ENCODE measurements at places on chromosomes 16 and 17. TPM values are rescaled to one million over a fixed set of nuclear protein-coding genes. Genes with fewer than 3 reads are reported as not detected.

GRCh38 chr16:57676553-57677085, 8.5 kb downstream of the ADGRG3 start:
- H3K27ac ChIP-seq = no peak overlapping the region
- H3K27me3 ChIP-seq = no peaks in the 10 kb centered on the region
- DNase-seq = no peak
- H3K4me3 ChIP-seq = no peak overlapping the region
- no peaks in the 10 kb centered on the region for H3K36me3 ChIP-seq
- no peaks in the 10 kb centered on the region for H3K4me1 ChIP-seq

DNA sequence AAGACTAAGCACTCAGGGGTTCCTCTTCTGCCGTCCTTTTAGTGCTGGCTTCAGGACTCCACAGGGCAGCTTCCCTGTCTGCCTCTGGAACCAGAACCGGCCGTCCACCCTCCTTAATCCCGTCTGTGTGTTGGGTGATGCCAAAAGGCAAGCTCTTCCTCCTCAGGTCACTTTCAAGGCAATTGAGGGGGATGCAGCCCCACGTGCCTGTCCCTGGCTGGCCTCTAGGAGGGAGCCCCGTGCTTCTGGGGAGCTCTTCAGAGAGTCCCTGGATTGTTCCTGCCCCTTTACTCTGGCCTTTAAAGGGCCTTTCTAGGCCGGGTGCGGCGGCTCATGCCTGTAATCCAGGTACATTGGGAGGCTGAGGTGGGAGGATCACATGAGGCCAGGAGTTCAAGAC, 77.1 kb downstream of the CRISPLD2 start:
- H3K4me3 ChIP-seq = no peak overlapping the region
- H3K36me3 ChIP-seq = no peaks in the 10 kb centered on the region
- peaks cover 7% of the 10 kb centered on the region for H3K27me3 ChIP-seq
- H3K27ac ChIP-seq = no peak overlapping the region
- no peak for DNase-seq

DNA sequence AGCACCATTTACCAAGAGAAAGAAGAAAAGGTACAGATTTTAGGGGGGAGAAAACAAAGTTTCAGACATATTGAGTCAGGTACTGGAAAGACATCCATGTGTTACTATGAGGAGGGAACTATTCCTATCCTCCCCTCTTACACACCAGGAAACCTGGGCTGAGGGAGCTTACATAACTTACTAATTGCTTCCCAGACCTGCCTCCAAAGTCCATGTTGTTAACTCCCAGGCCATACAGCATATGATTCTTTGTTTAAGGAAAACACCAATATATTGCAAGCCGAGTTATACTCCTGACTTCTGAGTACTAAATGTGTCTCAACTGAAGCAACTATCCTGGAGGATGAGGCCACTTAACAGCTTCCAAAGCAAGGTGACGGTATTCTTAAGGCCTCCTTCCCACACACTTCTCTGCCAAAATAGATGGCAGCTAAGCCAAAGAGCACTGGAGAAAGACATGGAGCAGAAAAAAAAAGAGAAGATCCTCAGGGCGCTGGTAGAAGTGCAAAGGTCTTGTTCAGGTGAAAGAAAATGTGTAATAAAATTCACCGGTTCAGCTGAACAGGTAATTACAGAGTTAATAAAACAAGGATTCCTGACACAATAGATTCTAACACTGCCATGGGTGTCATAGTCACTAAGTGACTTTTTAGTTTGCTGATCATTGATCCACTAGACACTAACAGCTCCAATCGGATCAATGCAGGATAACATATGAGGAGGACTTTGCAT, 151.1 kb downstream of the SKAP1 start:
- H3K4me3 ChIP-seq = no peak overlapping the region
- H3K27me3 ChIP-seq = no peaks in the 10 kb centered on the region
- no peaks in the 10 kb centered on the region for H3K4me1 ChIP-seq
- no peak for DNase-seq
- H3K36me3 ChIP-seq = no peaks in the 10 kb centered on the region
- H3K27ac ChIP-seq = no peak overlapping the region

DNA sequence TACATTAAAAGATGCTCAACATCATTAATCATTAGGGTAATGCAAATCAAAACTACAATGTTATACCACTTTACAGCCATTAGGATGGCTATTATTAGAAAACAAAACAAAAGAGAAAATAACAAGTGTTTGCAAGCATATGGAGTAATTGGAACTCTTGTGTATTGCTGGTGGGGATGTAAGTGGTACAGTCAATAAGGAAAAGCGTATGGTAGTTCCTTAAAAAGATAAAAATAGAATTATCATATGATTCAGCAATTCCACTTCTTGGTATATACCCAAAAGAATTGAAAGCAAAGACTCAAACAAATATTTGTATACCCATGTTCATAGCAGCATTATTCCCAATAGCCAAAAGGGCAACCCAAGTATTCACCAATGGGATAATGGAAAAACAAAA, 1.4 kb upstream of the CAPNS2 start:
- H3K27ac ChIP-seq = no peak overlapping the region
- no peak overlapping the region for H3K4me3 ChIP-seq
- H3K36me3 ChIP-seq = no peaks in the 10 kb centered on the region
- DNase-seq = no peak
- H3K4me1 ChIP-seq = peaks cover 13% of the 10 kb centered on the region
- H3K27me3 ChIP-seq = no peaks in the 10 kb centered on the region

- no peaks in the 10 kb centered on the region for H3K36me3 ChIP-seq
- H3K27me3 ChIP-seq = no peaks in the 10 kb centered on the region
- H3K27ac ChIP-seq = no peak overlapping the region
- H3K4me1 ChIP-seq = peaks cover 20% of the 10 kb centered on the region
Measured at GRCh38 chr16:50261707-50262235, 4.6 kb upstream of the ADCY7 start.

- DNase-seq = peak; percentile 60
- H3K4me1 ChIP-seq = peaks cover 22% of the 10 kb centered on the region
- no peaks in the 10 kb centered on the region for H3K36me3 ChIP-seq
- no peak overlapping the region for H3K27ac ChIP-seq
Measured at GRCh38 chr17:29572691-29573557, 4.4 kb downstream of the TP53I13 start.

- H3K27ac ChIP-seq = peak overlapping the region; percentile 99
- peak overlapping the region; percentile 71 for H3K4me3 ChIP-seq
- H3K36me3 ChIP-seq = no peaks in the 10 kb centered on the region
- peaks cover 52% of the 10 kb centered on the region for H3K4me1 ChIP-seq
- no peaks in the 10 kb centered on the region for H3K27me3 ChIP-seq
- peak; percentile 85 for DNase-seq
Measured at GRCh38 chr17:46192439-46193150, 634 bp downstream of the KANSL1 start.

GRCh38 chr16:66720766-66721165, 24.2 kb upstream of the CMTM4 start:
- no peak overlapping the region for H3K4me3 ChIP-seq
- H3K27ac ChIP-seq = no peak overlapping the region
- no peaks in the 10 kb centered on the region for H3K27me3 ChIP-seq
- no peak for DNase-seq
- no peaks in the 10 kb centered on the region for H3K4me1 ChIP-seq

DNA sequence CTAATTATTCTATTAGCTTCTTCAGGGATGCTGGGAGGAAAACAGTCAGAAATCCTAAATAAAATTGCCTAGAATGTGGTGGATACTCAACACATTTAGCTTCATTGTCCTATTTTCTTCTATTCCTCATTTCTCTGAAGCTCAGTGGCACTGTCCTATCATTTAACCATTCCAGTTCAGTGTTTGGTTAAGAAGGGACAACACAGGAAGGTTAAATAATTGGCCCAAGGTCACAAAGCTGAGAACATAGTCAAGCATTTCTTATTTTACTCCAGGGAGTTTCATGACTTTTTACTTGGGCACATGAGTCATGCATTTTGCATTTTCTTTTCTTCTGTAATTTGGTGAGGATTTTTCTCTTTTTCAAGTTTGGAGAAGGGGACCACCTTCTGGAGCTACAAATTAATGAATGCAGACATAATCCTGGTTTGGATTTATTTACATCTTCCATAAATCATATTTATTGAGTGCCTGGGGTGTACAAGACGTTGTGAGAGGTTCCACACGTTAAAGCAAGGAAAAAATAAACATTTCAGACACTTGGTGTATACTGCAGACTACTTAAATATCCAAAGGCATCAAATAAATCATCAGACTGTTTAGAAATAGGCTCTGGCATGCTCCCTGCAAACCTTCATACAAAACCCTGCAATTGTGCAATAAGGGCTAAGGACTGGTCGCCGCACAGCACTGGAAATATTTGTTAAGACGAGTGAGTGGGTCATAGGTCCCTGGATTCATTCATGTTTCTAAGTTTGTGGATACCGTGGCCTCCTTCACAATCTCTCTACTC, 263.9 kb downstream of the MAF start:
- no peaks in the 10 kb centered on the region for H3K36me3 ChIP-seq
- no peaks in the 10 kb centered on the region for H3K27me3 ChIP-seq
- no peak overlapping the region for H3K27ac ChIP-seq
- no peak for DNase-seq
- H3K4me3 ChIP-seq = no peak overlapping the region

GRCh38 chr16:24834459-24835335, 11.1 kb upstream of the SLC5A11 start:
- peaks cover 7% of the 10 kb centered on the region for H3K4me1 ChIP-seq
- H3K4me3 ChIP-seq = no peak overlapping the region
- DNase-seq = no peak
- H3K27ac ChIP-seq = no peak overlapping the region

- no peak overlapping the region for H3K4me3 ChIP-seq
- no peaks in the 10 kb centered on the region for H3K4me1 ChIP-seq
- no peaks in the 10 kb centered on the region for H3K27me3 ChIP-seq
Measured at GRCh38 chr16:80417706-80418271, 123.0 kb upstream of the DYNLRB2 start.

GRCh38 chr16:27947696-27948095, 115.8 kb downstream of the GSG1L start:
- H3K36me3 ChIP-seq = no peaks in the 10 kb centered on the region
- DNase-seq = no peak
- H3K27me3 ChIP-seq = no peaks in the 10 kb centered on the region
- H3K27ac ChIP-seq = no peak overlapping the region

The CORO6 gene
- total RNA-seq = 14.8 TPM

The SLC9A5 gene
- total RNA-seq = 1.1 TPM

The CCL7 gene
- not detected for total RNA-seq

The HID1 gene
- total RNA-seq = 15.1 TPM

The FBXL16 gene
- 11.3 TPM for total RNA-seq

The SLFN5 gene
- 3.2 TPM for total RNA-seq

The TOX3 gene
- total RNA-seq = not detected

The MT4 gene
- not detected for total RNA-seq
